ENCODE measurements at places on chromosomes 11 and 22.

DNA sequence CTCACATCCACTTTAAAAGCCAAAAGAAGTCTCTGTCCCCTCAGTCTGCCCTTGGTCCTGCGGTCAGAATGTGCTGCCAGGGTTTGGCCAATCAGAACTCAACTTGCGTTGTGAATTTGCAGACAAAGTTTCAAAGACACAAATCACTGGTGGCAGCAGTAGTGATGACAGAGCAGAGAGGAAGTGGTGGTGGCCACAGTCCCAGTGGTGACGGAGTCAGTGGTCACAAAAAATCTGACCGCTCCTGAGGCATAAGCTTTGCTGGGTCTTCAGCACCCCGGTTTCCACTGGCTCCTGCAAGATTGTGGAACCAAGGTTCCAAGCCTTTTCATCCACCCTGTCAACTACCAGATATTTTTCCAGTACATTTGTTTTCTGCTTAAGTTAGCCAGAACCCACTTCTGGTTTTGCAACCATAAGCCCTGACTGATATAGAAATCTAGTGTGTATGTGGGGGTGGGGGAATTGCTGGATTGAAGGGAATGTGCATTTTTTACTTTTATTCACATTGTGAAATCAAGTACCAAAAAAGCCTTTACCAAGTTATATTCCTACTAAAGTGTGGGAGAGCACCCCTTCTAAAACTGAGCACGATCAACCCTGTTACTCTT lies 112.3 kb downstream of the TMPRSS5 start:
- no peak for DNase-seq

DNA sequence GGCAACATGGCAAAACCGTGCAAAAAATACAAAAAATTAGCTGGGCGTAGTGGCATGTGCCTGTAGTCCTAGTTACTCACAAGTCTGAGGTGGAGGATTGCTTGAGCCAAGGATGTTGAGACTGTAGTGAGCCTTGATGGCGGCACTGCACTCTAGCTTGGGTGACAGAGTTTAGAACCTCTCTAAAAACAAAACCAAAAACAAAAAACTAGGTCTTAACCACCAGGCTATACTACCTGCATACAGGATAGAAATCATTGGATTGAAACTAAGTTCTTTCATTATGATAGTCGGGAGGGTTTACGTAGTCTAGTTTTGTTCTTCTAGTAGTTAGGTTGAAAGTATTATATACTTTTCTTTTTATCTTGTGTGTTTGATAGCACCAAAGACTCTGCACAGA lies 5.8 kb downstream of the RNF214 start:
- DNase-seq = no peak

GRCh38 chr11:16893456-16894066 lies 120.7 kb downstream of the PLEKHA7 start:
- no peak for DNase-seq

GRCh38 chr11:126438691-126439090 lies 83.2 kb downstream of the ST3GAL4 start:
- no peak for DNase-seq

GRCh38 chr11:87092159-87092558 lies 54.4 kb downstream of the TMEM135 start:
- no peak for DNase-seq

- DNase-seq = no peak
Measured at GRCh38 chr11:45388472-45388871, 102.3 kb upstream of the SYT13 start.
